HFFc6 (cell line): ENCODE measurements at places on chromosomes 11 and 22.

DNA sequence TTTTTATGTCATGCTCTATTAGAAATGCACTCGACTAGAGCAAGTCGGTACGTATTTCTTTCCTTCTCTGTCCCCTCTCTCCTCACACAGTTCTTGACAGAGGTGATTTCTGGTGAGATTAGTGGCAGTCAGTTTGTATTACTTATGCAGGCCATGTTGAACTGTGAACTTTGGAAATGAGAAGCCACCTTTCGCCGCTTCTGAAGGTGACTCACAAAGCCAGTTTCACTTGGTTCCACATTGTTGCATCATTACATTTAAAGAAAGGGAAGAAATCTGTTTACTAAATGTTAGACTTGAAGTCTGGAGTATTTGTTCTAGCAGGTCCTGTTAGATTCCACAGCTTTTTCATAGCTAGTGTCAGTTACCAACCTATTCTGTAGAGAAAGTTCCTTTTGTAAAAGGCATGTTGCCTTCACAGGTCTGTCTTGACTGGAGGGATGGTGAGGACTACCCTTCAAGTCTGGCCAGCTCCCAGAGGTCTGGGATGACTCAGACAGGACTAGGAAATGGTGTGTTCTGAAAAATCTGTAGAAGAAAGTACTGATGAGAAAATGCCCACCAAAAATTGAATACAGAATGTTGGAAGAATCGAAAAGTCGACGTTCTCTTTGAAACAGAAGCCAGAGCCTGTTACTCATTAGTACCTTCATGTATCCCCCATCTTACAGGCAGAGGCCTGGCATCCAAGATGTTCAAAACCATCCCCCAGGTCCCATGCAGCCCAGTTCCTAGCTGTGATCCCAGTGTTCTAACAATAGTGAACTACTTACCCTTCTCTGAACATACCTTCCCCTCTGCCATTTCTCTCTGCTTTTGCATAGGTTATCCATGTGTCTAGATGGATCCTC lies 181.4 kb downstream of the DBX1 start:
- peak; percentile 66 for DNase-seq

GRCh38 chr11:32437495-32438345 lies 2.4 kb upstream of the WT1 start:
- no peak for DNase-seq

DNA sequence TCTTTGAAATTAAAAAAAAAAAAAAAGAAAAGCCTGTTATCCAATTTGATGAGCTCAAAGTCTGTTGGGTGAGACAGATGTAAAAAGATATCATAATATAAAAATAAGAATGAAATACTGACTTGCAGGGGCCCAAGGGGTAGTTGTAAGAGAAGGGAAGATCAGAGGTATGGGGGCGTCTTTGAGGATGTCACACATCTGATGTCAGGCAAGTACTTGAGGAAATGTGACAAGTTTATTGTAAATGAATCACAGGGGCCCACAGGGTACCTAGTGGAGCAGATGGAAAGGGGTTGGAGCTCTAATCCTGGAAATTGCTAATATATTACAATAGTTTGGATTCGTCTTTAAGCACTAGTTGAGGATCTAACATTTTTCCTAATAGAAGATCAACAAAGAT lies 131.6 kb downstream of the MAML2 start:
- DNase-seq, result no peak

- no peak for DNase-seq
Measured at GRCh38 chr11:64789331-64790204, 11.2 kb upstream of the SF1 start.

DNA sequence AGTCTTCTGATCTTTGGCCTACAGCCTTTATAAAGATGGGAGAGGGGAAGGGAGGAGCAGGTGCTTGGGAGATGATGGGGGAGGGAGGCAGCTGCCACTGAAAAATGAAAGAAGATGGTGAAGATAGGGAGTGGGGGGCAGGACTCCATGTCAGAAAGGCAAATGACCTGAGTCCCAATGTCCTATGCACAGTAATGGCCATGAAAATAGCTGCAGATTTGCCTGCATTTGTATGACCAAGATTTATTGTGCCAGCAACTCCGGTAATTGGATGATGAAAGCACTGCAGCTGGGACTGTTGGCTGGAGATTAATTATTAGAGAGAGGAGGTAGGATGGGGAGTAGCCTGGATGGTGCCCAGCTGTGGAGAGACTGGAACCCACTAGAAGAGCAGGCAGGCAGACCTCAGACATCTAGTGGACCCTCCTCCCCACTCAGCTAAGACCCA lies 36.1 kb downstream of the NEU3 start:
- no peak for DNase-seq

DNA sequence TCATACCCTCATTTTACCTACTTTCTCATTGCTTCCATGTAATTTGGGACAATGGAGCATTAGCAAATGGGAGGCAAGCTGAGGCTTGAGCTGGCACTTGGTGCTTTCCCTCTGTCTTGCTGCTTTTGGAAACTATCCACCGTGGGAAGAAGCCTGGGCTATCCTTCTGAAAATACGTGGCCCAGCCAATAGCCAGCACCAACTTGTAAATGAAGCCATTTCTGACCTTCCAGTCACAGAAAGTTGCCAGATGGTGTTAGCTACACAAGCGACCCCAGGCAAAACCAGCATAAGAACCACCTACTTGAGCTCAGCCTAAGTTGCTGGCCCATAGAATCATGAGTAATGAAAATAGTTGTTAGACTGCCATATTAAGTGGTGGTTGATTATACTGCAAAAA lies 18.5 kb upstream of the SPON1 start:
- no peak for DNase-seq

DNA sequence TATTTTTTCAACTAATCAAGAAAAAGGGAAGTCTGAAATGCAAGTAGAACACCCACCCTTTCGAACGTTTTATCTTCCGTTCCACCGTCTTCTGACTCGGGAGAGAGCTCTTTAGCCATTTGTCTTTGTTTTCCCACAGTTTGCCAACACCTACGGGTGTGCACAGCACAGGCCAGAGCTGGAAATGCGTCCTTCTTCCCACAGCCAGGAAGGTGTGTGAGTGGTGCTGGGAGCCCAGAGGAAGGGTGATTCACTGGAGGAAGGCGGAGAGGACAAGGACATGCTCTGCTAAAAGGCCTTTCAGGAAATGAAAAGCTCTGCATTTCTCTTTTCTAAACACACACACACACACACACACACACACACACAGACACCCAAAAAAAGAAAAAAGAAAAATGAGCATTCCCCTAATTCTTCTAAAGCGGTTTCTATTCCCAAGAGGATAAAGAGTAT lies 18.5 kb downstream of the ENDOD1 start:
- DNase-seq, result no peak
